Muscle of back (tissue), 13 donors: ENCODE measurements at places on chromosomes 1 and 21.
A peak's percentile ranks its signal among the peaks of the same experiment; 100 is the strongest.

DNA sequence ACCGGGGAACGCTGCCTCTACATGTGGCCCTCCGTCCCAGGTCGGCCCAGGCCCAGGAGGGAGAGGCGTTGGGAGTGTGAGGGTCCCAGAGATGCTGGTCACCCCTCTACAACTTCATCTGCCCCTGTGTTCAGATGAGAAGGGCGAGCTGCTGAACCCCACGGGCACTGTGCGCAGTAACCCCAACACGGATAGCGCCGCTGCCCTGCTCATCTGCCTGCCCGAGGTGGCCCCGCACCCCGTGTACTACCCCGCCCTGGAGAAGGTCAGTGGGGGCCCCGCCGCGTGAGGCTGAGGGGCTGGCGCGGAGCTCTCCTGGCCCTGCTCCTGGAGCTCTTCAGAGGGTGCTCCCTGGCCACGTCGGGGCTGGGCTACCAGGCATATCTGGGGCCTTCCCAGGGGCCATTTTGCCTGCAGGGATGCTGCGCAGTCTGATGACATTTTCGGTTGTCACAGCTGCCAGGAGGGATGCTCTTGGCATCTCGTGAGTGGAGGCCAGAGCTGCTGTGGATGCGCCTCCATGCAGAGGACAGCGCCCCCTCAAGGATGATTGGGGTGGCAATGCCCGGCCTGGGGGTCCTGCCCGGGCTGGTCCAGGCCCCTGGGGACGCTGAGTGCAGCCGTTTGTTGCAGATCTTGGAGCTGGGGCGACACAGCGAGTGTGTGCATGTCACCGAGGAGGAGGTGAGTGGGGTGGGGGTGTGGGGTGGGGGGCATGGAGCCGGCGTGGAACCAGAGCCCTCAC lies 68.6 kb downstream of the PIK3CD start:
- DNase-seq, result no peak

DNA sequence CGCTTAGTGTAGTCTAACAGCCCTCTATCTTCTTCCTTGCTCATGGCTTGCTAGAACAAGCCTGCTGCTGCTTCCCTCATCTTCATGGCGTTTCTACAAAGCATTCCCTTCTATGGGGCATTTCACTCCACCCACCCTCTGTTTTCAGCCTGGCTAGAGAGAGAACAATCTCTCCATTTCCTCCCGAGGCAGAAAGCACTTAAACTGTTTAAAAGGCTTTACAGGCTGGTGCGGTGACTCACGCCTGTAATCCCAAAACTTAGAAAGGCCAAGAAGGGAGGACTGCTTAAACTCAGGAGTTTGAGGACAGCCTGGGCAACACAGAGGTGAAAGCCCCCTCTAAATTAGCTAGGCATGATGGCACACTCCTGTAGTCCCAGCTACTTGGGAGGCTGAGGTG lies 17.8 kb downstream of the ORC1 start:
- no peak for DNase-seq

DNA sequence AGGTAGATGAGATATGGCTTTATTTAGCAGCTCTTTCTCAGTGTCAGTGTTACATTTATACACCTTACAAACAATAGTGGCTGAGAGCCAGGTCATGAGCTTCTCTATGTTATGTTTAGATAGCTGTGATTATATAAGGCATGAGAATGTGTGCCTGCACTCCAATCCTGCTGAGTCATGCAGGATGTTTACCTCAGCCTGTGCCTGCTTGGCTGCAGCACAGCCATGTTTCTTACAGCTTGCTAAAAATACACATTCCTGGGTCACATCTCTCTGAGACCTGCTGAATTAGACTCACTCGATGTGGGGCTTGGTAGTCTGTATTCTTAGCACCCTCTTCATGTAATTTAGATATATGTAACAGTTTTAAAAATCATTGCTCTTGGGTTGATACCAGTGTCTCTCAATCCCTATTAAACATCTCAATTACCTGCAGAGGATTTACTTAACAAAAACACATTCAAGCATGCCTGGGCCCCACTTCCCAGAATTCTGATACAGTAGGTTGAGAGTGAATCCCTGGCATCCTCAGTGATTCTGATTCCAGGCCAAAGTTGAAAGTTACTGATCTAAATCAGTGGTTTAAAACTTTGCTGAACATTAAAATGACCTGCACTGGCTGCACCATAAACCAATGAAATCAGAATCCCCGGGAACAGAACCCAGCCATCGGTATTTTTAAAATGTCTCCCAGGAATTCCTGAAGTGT lies 107.5 kb downstream of the GDAP2 start:
- DNase-seq, result peak; percentile 87

GRCh38 chr1:230507236-230507635 lies 81.1 kb upstream of the PGBD5 start:
- DNase-seq, result no peak

DNA sequence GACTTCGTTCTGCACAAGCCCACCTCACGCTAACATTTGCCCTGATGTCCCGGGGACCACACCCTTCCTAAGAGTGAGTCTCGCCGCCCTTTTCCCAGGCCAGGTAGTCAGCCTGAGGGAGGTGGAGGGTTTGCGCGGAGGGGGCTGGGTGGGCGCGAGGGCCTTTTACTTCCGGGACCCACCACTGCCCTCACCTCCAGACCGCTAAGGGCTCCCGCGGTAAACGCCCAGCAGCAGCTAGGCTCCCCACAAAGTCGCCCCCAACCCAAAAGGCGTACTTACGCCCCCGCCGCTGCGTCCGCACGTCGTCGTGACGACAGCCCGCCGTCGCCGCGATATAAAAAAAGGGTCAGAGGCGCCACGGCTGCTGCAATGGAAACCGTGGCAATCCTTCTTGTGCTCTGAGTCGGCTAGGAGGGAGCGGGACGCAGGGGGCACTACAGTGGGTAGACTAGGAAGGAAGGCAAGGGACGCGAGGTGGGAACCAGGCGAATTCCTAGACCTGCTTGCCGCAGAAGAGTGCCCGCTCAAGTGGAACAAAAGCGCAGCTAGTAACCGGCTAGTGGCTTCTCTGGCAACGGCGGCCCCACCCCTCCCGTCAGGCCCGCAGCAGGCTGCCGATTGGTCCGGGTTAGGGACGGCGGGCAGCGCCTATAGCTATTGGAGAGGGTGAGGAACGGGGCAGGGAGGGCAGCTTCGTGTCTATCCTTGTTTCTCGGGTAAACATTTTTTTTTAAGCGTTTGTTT lies at the start of gene ODF2L:
Gene ODF2L, minus strand, starts transcription at position 573 of the 747 bp plus-strand sequence. CDS start 9,296 bp downstream, outside the sequence.
- DNase-seq, result peak; percentile 85

GRCh38 chr1:235783148-235783776 lies 83.4 kb downstream of the LYST start:
- peak; percentile 22 for DNase-seq

GRCh38 chr1:51729824-51730301 lies 113.0 kb downstream of the OSBPL9 start:
- peak; percentile 58 for DNase-seq

DNA sequence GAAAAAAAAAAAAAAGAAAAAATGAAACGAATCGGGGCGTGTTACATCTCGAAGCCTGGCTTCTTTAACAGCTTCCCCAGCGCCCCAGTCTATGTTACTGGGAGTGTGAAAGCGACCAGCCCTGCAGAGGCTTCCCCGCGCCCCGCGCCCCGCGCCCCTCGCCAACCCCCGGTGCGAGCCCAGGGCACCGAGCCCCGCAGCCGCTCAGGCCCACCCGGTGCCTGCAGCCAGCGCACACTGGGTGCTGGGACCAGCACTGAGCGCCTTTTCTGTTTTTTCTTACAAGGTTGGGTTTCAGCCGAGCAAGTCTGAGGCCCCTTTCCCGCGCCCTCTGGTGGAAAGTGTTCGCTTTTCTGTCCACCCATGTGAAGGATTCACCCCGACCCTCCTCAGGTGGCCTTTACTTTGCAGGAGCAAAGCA lies 42.1 kb upstream of the ZNF496 start:
- DNase-seq, result no peak

- DNase-seq, result no peak
Observed at GRCh38 chr1:160953030-160953429, 1.6 kb downstream of the ITLN2 start.

- DNase-seq, result no peak
Observed at GRCh38 chr1:73943270-73943669, 254.7 kb downstream of the LRRIQ3 start.

DNA sequence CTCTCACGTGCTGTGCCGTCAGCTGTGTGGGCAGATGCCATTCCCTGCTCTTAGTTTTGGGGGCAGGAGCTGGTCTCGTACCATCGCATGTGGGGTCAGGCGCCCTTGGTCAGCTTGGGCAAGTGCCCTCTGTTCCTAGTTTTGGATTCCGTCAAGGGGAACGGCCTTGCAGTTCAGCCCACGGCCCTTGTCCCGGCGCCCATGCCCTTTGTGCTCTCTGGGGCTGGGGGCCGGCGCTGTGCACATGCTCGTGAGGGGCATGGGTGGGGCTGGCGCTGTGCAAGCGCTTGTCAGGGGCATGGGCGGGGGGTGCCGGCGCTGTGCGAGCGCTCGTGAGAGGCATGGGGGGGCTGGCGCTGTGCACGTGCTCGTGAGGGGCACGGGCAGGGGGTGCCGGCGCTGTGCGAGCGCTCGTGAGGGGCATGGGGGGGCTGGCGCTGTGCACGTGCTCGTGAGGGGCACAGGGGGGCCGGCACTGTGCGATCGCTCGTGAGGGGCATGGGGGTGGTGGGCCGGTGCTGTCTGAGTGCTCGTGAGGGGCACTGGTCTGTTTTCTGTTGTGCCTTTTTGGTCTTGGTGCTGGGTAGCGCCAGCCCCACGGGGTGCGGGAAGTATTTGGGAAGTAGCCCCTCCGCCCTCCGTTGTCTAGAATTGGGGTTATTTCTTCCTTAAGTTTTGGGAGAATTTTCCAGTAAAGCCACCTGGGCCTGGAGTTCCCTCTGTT lies 29.5 kb upstream of the DIP2A start:
- no peak for DNase-seq

DNA sequence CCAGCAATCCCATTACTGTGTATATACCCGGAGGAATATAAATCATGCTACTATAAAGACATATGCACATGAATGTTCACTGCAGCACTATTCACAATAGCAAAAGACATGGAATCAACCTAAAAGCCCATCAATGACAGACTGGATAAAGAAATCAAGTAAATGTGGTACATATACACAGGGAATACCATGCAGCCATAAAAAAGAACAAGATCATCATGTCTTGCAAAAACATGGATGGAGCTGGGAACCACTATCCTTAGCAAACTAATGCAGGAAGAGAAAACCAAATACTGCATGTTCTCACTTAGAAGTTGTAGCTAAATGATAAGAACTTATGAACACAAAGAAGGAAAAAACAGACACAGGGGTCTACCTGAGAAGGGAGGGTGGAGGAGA lies 6.4 kb upstream of the ANGPTL3 start:
- DNase-seq, result no peak

DNA sequence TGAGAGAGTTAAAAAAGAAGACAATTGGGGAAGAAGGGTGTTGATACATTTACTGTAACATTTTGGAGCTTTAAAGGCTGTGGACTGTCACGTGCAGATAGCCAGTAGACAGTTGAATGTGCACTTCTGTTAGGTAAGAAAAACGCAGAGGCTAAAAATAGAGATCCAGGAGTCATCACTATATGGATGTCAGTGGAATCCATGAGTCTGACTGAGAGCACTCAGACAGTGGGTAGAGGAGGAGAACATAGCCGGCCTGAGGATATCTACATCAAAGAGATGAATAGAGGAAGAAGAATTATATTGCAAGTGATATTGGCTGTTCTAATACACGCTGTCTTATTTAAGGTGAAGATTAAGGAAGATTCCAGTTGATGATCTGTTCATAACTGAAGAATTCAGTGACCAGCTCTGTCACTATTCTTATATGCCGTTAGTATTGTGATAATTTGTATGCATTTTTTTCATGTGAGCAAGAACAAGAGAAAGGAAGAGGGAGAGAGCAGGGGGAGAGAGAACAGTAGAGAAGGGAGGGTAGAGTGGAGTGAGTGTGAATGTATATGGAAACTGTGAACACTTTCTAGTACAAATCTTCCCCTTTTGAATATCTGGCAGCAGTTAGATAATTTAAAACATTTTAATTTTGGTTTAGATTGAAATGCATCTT lies 344.8 kb downstream of the CHRM3 start:
- peak; percentile 7 for DNase-seq

DNA sequence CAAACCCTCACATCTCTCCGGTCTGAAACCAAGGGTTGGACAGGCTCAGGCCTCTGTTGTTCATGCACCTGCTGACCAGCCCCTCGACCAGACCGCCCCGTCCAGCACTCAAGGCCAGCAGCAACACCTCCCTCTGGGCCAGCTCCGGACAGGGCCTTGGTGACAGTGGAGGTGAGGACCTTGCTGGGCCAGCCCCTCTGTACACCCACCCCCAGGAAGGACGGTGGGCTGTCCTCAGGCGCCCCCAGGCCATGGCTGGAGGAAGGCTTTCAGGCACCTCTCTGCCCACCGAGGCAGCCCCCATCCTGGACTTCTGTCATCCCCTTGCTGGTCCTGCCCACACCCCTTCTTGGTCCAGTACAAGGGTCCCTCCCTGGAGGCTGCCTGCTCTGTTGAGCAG lies 48.6 kb downstream of the MEGF6 start:
- no peak for DNase-seq

GRCh38 chr1:205585835-205586785 lies 45.7 kb downstream of the ELK4 start:
- no peak for DNase-seq

DNA sequence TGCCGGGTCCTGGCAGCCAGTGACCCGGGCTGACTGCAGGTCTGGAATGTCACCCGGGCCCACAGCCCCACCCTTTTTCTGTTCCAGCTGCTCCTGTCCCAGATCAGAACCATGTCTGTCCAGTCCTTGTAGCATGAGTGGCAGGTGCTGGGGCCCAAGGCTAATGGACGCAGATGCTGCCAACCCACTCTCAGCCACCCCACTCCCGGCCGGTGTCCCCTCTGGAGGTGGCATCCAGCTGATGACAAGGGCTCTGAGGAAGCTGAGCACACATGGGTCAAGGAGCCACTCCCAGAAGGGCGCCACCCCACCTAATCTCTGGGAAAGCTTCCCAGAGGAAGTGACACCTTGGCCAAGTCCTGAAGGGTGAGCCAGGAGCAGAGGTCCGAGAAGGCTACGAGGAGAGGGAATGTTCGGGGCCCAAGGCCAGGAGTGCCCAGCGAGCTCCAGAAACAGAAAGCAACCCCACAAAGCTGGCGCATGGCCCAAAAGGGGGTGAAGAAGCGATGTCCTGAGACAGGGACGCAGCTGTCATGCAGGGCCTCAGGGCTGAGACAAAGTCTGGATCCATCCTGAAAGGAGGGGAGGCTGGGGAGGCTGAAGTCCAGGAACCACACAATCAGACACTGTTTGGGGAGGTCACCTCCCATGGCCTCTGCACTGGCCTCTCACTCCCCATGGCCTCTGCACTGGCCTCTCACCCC lies 39.5 kb downstream of the ACOT7 start:
- peak; percentile 38 for DNase-seq

DNA sequence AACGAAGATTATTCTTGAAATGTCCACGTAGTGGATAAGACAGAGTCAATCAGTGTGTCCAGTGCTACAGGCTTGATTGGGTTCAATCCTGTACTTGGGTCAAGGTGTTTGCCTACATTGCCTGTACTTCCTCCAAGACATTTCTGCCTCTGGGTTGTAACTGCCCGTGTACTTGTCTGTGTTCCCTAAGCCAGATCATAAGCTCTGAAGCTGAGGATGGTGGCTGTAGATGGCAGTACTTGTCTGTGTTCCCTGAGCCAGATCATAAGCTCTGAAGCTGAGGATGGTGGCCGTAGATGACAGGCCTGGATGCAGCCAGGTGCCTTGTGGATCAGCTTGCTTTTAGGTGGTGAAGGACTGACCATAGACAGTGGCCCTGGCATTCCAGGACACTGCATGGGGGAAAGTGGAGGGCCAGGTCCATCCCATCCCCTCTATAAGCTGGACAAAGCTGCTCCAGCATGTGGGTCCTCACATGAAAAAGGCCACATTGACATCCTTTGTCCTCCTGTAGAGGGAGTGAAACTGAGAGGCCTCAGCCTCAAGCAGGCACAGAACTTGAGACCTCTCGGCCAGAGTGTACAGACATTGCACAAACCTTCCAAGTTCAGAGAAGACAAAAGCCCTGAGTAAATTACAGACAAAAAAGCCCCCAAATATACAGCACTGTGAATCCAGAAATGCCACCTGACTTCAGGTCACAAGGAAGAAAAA lies 2.0 kb upstream of the SRM start:
- DNase-seq, result no peak
